ENCODE measurements at places on chromosomes 12 and 14.
A peak's percentile ranks its signal among the peaks of the same experiment; 100 is the strongest.

DNA sequence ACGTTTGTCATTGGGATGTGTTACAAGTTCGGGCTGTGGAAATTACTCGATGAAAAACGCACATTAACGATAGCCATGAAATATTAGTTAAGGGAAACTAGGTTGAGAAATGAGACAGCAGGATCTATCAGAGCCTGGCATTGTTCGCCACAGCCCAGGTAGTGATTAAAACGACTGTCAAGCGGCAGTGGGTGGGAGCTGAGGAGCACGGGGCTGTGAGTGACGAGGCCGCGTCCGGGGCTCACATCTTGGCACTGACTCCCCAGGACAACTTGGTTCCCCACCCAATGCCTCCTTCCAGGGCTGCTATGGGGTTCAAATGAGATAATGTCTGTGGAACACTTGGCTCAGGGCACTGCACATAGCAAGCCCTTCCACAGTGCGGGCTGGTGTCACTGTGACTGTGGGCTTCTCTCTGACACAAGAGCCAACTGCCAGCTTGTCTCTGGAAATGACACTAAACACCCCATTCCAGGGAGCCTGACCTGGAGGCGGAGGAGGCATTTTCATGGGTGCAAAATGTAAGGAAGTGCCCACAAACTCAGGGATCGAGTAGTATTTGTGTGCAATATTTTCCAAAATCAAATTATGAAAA is 19.3 kb downstream of the MMAB start:
- DNase-seq, result no peak

GRCh38 chr12:122021822-122022392 is at the start of gene BCL7A:
Gene BCL7A (plus strand): TSS chr12:122021884. CDS start chr12:122022092, 208 bp downstream.
- DNase-seq, result peak; percentile 27

DNA sequence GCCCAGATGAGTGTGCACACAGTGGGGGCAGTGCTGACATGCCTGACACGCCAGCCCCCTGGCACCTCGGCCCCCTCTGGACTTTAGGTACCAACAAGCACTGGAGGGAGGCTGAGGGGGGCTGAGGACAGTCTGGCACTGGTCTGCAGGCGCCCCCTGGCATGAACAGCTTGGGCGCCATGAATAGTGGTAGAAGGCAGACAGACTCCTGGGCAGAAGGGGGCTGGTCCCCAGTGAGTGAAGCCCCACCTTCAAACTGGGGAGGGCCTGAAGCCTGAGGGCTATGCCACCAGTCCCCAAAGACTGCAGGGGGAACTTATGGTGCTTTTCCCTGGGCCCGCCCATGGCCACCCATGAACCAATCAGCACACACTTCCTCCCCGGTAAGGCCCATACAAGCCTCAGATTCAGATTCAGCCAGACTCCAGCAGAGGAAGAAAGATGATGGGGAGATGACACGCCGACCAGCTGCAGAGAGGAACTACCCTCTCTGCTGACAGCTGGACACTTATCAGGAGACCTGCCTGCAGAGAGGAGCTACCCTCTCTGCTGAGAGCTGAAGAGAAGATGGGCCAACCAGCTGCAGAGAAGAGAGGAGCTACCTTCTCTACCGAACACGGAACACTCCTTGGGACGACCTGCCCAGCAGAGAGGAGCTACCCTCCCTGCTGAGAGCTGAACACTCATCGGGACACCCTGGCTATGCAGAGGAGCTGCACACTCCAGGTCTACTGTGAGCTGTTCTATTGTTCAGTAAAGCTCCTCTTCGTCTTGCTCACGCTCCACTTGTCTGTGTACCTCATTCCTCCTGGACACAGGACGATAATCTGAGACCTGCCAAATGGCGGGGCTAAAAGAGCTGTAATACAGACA is 324.5 kb downstream of the PCNX1 start:
- DNase-seq, result peak; percentile 80

DNA sequence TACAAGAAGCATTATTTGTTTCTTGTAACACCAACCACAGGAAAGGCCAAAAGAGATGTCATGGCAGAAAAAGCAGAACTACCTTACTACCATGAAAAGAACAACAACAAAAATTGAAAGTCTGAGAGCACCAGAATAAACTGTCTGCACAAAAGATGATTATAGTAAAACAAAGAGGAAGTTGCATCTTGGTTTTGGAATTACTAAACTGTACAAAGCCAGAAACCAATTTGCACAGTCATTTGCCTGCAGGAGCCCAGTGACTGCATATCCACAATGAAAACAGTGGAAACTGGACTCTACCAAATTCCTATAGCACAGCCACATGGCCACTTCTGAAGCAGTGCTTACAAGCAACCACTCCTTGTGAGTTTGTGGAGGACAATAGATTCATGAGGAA is 276.2 kb downstream of the SSPN start:
- no peak for DNase-seq

DNA sequence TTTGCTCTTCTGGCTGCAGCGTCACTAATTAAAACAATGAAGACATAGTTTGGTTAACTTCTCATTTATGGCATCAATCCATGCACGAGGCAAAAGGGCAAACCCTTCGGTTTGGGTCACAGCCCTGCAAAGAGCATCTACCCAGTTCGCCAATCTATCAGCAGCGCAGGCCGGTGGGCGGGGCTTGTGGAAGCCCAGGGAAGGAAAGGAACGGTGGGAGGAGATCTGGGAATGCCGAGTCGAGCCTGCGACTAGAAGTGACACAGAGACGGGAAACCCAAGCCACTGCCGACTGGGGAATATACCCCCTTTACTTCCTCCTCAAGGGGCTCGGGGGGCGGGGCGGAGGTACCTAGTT is 466 bp downstream of the KICS2 start:
- peak; percentile 91 for DNase-seq

All from NCI-H510A treated with DMSO at 0.1 percent for 48 hours (cell line).